ENCODE measurements at places on chromosomes 6 and 20.

GRCh38 chr6:84052883-84053241, 19.3 kb downstream of the MRAP2 start:
- no peak for DNase-seq

DNA sequence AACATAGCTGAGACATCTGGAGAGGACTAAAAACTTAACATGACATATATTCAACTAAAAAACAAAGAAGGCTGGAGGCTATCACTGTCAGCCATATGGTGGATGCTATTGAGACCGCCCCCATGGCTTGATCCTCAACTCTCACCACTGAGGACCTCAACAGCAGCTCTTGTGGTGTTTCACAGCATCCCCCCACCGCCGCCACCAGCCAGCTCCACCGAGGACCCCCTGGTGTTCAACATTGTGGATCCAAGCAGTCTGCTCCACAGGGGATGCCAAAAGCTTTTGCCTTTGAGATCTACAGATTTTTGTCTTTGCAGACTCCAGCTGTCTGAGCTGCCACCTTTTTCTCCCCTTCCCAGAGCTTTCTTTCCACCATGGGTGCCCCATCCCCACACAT, 64.6 kb downstream of the NUS1 start:
- no peak for DNase-seq

DNA sequence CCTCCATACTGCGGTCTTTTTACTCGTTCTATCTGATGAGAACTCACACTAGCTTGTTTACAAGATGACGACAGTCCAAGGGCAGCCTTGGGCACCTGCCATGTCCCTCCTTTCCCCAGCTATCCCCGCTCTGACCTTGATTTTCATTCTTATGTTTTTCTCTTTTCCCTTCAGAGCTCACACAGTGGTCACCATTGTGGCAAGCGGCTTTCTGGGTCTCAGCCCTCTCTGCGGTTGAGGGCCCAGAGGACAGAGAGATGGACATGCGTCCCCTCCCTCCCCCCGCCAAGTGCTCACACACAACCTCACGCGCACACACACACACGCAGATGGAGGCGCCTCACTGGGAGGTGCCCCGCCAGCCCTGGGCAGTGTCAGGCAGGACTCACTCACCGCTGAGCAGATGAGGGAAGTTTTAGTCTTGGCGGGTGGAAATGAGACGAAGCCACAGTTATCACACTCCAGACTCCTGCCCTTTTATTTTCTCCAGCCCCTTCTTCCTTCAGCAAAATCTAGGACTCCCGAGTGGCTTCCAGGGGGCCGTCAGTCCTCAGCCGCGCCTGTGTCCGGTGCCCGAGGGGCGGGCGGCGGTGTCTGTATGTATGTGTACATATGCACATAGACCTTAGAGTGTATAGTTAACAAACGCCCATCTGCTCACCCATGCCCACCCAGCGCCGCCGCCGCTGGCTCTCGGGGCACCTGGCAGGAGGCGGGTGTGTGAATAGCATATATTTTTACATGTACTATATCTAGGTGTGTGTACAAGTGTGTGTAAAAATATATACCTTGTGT, 13.8 kb upstream of the MYL9 start:
- DNase-seq, result no peak

DNA sequence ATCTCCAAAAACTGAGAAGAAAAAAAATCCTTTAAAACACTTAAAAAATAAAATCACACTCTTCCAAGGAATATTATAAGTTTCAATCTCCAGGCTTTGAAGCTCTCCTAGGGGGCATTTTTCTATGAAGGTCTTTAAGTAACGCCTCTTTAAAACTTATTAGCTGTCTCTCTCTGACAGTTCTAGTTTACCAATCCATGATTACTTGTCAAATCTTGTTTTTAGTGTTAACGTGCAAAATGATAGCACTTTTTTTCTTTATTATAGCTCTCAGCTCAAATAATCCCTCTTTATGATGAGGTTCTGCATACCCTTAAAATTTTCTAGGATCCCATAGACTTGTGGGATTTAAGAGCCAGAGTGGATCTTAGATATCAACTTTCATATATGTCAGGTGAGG, 369.0 kb downstream of the DOK5 start:
- no peak for DNase-seq

- no peak for DNase-seq
These were observed 44.9 kb downstream of the MYT1 start for GRCh38 chr20:64209148-64209547.

DNA sequence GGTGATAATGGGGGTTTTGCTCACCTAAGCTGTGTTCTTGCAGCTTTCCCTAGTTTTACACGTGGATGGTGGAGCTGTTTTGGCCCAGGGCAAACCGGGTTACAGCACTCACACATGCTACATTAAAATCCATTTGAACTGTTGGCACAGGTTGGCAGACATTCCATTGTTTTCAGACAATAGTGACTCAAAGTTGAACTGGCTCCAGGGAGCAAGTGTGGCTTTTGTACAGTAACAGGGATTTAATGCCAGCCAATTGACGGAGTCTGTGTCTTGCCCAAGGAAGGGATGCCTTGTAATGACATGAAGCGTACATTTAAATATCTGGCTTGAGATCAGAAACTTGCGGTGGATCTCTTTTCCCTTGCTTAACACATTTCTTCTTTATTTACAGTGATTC, 183.1 kb downstream of the DTNBP1 start:
- DNase-seq, result no peak

DNA sequence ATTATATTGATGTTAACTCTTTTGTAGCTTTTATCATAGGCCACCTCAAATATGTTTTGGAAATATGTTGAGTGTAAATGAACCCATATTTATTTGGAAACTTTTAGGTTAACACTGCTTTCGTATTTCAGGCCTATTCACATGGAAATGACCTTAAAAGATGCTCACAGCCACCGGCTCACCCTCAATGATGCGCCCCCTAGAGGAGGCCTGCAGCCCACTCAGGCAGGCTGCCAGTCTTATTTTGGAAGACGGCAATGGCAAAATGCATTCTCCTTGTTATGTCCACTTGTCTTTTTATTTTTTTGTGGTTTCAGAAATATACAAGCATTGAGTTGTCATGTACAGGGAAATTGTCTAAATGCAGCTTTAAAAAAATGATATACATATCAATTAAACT, 869.7 kb downstream of the PHF3 start:
- peak; percentile 43 for DNase-seq

DNA sequence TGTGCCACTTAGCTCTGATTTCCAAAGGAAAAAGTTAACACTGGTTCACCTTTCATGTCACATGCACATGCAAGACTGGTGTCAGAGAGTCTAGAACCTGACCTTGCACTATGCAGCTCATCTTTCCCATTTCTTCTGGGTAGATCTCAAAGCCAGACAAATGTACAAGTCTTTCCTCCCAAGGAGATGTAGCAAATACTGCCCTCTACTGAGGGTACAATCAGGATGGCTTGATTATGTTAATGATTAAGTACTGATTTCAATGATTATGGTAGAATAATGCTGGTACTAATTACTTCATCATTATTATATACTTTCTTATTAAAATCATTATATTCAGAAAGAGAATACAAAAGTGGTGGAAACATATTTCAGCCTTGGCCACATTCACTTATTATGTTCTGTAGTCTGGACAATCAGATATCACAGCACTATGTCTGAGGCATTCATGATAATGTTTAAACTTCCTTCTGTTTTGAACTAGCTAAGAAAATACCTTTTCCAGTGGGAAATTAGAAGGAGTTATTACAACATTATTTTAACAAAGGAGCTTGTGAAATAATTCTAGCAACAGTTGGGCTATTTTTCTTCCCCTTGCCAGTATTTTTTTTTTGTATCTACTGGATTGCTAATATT, 68.5 kb upstream of the FOXO3 start:
- peak; percentile 9 for DNase-seq

- DNase-seq, result no peak
These were observed 27.1 kb downstream of the PARD6B start for GRCh38 chr20:50758469-50758868.

GRCh38 chr20:13852306-13852705, 67.5 kb downstream of the NDUFAF5 start:
- no peak for DNase-seq

DNA sequence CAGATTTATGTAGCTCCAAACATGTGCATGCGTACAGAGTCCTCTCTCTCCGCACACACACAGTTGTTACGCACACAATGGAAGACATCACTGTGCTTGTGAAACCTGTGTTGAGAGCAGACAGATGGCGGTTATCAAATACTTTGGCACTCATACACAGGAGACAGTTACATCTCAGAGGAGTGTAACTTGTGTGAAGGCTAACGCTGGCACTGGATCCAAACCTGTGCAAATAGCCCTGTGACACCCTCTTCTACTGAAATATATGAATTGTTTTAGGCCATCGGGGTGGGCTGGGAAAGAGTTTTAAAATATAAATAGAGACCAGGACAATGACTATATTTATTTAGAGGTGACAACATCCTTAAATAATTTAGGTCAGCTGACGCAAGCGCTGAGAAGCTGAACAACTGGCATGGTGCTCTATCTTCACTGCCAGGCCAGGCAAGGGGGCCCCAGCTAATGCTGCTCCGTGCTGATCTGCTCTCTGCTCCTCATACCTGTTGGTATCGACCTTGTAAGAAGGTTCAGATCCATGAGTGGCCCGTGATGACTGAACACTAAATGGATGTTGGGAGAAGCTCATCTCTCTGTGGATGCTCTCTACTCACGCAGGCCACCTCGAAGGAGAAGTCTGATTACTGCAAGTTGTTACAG, 69.4 kb downstream of the FOXC1 start:
- no peak for DNase-seq

- DNase-seq, result no peak
These were observed 79.5 kb downstream of the ZMYND8 start for GRCh38 chr20:47276851-47277534.

GRCh38 chr20:40414843-40415615, 274.0 kb downstream of the MAFB start:
- no peak for DNase-seq

GRCh38 chr20:62344782-62345181, 22.3 kb downstream of the LAMA5 start:
- no peak for DNase-seq

GRCh38 chr6:29790626-29791025, 37.0 kb upstream of the HLA-G start:
- no peak for DNase-seq

DNA sequence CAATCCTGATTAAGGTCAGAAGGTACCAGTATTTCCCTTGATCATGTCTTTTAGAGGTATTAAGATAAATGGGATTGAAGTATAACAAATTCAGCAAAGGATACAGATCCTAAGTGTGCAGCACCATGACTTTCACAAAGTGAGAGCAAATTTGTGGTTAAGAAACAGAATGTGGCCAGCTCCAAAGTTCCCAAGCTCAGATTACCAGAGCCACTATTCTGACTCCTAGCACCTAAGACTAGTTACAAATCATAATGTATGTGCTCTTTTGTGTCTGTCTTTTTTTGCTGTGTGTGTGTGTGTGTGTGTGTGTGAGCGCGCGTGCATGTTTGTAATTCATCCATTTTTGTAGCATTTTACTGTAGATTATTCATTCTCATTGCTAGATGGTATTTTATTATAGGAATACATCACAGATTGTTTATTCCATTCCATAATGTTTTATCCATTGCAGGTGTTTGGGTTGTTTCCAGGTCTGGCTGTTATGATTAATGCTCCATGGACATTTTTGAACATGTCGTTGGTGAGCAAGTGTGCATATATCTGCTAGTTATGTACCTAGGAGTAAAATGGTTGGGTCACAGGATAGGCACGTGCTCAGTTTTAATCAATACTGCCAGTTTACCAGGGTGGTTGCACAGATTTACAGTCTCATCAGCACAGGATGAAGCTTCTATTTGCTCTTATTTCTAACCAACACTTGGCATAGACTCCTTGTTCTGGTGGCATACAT, 314.0 kb upstream of the JAG1 start:
- no peak for DNase-seq

- no peak for DNase-seq
These were observed 37.1 kb upstream of the SLC4A11 start for GRCh38 chr20:3275966-3276679.

DNA sequence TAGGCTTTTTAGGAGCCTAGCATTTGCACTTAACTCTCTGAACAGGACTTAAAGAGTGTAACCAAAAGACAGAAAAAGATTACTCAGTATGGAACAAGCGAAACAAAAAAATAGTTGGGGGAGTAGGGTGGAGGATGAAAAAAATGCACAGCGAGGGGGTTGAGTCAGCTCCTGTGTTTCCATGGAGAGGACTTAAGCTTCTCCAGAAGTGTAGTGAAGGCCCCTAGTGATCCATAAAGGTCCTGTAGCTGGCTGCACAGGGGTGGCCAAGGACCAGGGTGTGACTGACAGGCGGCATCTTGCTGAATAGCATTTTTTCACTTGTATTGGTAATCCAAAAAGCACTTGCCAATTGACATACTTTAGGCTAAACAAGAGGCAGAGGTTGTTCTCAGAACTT, 533.9 kb downstream of the RFPL4B start:
- DNase-seq, result no peak

DNA sequence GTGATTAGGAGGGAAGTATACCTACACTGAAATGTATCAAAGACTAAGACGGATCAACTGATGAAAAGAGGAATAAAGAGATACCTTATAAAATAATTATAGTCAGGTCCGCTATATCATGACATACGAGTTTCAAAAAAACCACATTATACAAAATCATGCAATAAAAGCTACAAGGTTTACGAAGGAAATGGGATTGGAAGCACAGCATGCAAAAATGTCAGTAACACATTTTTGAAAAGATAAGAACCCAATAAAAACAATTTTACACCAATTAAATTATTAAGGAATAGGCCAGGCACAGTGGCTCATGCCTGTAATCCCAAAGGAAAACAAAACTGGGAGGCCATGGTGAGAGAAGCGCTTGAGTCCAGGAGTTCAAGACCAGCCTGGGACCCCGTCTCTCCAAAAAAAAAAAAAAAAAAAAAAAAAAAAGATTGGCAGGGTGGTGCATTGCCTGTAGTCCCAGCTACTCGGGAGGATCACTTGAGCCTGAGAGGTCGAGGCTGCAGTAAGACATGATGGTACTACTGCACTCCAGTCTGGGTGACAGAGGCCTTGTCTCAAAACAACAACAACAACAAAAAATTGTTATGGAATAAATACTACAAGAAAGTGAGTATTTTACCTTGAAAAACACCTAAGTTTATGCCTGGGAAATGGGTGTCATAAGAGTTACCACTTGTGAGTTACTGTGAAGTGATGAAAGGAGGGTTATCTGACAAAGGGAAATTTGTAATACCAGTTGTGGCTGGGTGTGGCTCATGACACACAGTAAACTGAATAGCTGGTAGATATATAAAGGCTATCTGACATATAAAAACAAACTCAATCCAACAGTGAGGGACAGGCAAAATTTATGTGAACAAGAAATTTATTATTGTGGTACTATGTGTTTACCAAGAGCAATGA, 45.2 kb downstream of the RANBP9 start:
- no peak for DNase-seq

GRCh38 chr6:84618836-84619235, 145.6 kb downstream of the TBX18 start:
- peak; percentile 25 for DNase-seq

Measured in WERI-Rb-1 (cell line).